WTC11 (cell line): ENCODE measurements at places on chromosomes 4 and X.

- DNase-seq = peak; percentile 63
Measured at GRCh38 chrX:149825424-149825823, 43.7 kb downstream of the MAGEA9 start.

DNA sequence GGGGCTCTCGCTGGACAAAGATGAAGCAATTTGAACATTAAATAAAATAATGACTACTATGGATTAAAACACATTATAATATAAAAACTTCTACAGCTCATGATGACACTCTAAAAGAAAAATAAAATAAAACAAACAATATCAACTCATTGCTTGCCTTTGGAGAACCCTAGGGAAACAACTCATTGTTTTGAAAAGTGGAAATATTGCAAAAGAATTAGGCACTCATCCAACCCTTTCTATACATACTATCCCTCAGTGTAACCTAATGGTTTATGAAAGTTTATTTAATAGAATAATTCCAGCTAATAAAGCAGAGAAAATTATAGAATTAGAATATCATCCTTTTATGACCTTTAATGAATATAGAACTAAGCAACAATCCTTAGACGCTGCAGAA lies 718 bp downstream of the RAB40A start:
- DNase-seq = no peak

DNA sequence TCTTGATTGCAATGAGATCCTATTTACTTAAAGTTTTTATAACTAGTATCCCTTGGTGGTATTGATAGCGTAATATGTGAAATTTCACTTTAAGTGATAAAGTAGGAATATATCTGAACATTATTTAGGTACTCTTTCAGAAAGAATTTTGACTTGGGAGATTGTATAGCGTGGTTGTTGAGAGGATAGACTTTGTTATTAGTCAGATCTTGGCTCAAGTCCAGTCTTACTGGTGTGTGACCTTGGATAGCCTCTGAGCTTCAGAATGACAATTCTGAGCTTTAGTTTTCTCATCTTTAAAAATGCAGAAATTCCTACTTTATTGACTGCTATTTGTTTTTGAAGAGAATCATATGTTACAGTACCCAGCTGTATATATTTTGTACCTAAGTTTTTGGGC lies 32.6 kb downstream of the DCK start:
- no peak for DNase-seq

DNA sequence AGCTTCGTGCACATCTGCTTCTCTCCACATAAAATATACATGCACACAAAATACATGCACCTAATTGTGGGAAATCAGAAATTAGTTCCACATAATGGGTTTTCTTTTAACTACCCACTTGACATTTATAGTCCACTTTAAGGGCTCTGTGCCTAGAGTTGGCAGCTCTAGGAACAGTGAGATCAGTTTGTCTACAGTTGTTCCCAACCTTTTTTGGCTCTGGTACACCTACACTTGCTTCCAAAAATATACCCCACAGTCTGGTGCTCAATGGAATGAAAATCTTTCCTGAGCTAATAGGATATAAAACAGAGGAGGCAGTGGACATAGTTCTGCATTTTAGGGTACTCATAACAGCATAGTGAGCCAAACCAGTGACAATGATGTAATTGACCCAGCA lies 36.1 kb downstream of the HDAC8 start:
- no peak for DNase-seq

DNA sequence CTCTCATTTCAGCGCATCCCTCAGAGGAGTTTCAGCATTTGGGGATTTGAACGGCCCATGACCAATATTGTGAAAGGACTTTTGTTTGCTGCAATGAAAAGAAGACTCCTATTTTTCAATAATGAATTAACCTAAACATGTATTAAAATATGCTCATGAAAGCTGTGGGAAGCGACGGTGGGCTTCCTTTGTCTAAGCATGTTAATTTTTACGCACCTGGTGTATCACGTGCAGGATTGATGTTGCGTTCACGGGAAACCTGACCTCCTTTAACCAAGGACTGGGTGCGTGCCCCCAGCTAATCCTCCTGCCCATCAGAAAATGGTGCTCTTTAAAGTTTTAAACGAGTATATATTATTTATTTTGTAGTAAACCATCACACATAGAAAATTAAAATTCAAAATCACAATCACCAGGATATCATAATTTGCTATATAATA lies 590 bp upstream of the CCDC110 start:
- no peak for DNase-seq

DNA sequence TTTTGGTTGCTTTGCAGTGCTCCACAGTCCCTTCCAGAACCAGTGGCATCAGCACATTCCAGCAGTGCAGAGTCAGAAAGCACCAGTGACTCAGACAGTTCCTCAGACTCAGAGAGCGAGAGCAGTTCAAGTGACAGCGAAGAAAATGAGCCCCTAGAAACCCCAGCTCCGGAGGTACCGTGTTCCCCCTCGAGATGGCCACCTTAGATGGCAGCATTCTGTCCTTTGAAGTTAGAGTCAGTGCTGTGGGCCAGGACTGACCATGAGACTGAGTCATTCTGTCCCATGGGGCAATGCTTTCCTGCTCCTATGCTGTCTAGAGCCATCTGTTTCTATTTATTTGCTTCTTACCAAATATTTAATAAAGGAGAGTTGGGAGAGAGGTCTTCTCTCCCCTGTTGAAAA lies 112.3 kb downstream of the KLHL8 start:
- no peak for DNase-seq

- no peak for DNase-seq
Measured at GRCh38 chr4:16140231-16140878, 56.5 kb upstream of the PROM1 start.

GRCh38 chr4:162061214-162061613 lies 102.6 kb downstream of the FSTL5 start:
- DNase-seq = no peak

DNA sequence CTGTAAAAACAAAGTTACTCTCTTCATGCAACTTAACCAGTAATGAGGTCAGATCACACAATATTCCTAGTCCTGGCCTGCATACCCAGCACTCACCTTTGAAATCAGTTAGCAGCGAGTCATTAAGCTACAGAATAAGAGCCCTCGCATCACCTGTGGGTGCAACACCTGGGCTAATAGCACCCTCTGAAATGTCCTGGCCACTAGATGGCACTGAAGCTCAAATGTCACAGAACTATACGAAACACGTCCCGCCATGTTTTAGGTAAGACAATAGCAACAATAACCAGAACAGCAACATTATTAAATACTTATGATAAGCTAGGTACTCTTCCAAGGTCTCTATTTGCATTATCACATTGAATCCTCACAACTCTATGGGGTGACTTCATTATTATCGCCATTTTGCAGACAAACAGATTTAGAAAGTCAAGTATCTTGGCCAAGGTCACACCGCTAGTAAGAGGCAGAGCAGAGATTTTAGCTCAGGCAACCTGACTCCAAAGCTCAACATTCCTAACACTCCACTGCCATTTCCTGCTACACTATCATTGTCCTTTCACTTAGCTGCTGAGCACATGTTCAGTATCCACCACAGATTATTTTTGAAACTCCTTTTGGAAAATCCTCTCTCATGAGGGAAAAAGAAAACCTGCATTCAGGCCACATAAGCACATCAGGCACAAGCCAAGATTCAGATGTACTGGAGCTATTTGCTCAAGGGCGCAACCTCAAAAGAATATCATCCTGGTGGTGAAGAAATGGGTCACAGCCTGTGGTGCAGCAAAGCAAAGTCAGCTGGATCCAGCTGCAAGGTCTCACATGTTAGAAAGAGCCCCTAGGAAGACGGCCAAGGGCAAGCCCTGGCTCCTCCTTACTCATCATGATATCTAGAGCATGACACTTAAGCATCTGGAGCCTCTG lies 59.5 kb upstream of the KDR start:
- DNase-seq = peak; percentile 60

- DNase-seq = no peak
Measured at GRCh38 chrX:109785053-109785452, 52.0 kb upstream of the ACSL4 start.

- DNase-seq = no peak
Measured at GRCh38 chr4:88212253-88212561, 53.8 kb upstream of the ABCG2 start.

GRCh38 chr4:101042847-101043246 lies 304.5 kb downstream of the PPP3CA start:
- DNase-seq = no peak
